Activated naive CD8-positive, alpha-beta T cell treated with anti-CD3 and anti-CD28 coated beads for 36 hours (primary cell): ENCODE measurements at places on chromosomes 11 and 22.
A peak's percentile ranks its signal among the peaks of the same experiment; 100 is the strongest.

DNA sequence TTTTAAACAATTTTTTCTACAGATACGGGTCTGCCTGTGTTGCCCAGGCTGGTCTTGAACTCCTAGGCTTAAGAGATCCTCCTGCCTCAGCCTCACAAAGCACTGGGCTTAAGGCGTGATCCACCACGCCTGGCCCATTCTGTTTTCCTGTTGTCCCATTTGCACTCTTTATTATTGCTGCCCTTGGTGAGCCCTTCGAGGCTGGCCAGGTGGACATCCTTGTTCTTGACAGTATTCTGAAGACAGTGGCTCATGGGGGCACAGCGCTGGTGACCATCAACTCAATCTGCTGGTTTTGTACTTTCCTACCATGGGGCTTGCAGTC lies 35.6 kb downstream of the TBC1D22A start:
- no peak for DNase-seq

DNA sequence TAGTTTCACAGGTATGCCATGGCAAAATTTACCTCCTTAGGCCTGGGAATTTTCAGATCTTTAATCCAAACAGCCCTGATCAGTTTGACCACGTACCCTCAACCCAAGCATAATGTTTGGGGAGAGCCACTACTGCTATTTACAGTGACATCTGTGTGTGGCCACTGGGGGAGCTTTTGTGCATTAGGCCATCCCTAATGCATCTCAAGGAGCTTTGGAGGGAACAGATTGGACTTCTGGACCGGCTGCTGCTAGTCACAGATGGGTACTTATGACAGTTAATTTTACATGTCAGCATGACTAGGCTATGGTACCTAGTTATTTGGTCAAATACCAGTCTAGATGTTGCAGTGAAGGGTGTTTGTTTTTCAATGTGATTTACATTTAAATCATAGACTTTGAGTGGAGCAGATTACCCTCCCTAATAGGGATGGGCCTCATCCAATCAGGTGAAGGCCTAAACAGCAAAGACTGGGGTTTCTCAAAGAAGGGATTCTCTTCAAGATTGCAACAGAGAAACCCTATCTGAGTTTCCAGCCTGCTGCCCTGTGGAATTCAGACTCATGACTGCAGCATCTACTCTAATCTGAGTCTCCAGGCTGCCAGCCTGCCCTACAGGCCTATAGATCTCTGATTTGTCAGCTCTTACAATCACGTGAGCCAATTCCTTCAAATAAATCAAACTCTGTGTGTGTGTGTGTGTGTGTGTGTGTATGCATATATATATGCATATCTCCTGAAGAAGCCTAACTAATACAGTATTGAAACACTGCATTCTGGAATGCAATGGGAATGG lies 38.0 kb upstream of the GALNT18 start:
- DNase-seq: no peak

DNA sequence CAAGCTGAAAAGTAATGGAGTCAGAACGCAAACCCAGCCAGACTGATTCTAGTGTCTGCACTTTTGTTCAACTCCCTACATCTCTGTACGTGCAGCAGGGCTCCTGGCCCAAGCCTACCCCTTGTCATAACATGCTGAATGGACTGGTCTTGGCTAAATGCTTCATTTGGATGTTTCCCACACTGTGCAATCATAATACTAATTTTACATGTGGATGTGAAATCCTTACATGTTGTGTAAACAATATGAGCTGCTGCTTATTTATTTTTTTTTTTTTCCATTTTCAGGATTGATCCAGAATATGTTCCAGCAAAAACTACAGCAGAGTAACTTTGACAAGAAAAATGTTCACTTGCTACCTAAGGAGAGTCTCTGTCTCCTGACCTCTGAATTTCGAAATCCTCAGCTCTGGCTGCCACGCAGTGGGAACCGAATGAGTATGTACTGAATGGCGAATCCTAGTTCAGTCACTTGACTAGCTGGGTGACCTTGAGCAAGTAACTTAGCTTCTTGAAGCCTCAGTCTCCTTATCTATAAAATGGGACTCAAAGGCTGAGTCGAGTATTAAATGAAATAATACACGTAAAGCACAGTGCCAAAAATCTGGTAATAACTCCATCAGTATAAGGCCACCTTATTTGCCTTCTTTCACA lies 133.4 kb downstream of the EHF start:
- no peak for DNase-seq

DNA sequence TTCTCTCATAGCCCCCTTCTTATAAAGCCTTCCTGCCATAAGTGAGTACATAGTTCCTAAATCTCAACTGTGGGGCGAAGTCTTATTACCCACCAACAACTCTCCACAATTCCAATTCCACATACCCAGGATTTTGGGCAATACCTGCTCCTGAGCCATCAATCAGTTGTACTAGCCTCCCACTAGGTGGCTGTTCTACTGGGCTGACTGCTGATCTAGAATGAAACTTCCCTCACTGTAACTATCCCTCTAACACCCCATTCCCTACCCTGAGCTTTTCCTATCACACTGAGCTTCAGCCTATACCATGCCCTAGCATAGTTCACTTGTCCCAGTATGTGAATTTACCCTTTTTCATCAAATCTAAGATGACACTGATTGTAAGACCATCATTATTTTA lies 52.5 kb downstream of the RRAS2 start:
- DNase-seq: no peak

GRCh38 chr11:44066732-44067141 lies 667 bp downstream of the ACCS start:
- DNase-seq: no peak

DNA sequence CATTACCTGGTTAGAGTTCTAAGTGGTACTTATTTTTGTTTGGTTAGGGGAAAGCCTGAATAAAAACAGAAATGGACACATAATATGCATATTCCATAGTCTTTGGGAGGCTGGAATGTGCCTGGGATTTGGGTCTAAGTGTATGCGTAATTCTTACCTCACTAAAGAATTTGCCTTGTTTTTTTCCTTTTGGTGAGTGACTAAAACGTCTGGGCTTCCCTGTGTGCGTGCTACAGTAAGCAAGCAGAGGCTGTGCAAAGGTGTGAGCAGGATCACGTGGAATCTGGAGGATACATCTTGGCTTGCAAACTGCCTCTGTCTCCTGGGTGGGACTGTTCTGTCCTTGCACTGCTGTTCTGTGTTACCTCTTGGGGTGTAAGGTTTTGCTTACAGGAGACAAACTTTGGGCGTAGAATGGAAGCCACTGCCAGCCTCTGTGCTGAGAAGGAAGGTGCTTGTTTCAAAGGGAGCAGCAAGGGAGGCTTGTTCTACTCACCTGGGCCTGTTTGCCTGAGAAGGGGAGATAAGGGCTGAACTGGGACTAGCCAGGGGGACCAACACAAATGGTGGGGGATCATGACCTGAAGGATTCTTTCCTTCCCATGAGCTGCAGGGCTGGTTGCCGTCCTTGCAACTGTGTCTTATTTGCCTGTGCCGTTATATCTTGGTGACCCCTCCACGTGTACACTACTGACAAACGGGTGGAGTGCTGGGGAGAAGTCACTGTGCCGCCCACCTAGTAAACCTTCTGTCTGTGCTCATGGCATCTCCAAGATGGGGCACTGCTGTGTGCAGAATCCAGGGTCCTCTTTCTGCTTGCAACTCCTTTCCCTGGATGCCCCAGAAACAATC lies 4.5 kb downstream of the NEAT1 start:
- peak; percentile 42 for DNase-seq

GRCh38 chr11:115895594-115895993 lies 391.4 kb upstream of the CADM1 start:
- no peak for DNase-seq

DNA sequence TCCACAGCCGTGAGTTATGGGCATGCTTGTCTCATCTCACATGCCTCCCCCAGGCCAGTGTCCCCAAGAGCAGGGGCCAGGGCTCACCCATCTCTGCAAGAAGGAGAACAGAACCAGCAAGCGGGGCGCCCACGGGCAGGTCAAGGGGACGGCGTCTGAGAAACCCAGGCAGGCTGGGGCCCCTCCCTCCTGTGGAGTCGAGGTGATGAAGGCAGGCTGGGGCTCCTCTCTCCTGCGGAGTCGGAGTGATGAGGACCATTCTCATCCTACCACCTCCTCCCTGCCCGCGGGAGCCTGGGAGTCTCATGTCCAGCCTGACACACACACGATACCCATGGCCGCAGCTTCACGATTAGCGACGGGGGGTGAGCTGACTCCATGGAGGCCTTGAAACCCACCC lies 141.9 kb downstream of the CTTN start:
- DNase-seq: no peak

- DNase-seq: no peak
These were observed 21.8 kb upstream of the ABCC8 start for GRCh38 chr11:17498475-17498874.

DNA sequence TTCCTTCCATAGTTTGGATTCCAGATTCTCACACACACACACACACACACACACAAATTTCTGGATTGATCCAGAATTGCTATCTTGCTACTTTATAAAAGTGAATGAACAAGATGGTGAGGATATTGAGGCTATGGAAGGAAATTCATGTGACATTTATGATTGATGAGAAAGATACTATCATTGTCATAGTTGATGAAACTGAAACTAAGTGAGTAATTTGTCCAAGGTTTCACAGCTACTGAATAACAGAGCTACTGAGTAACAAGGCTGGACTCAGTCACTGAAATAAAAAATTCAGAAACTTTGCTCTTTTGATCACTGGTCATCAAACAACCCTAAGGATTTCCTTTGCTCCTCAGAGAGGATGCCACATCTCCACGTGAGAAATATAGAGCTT lies 16.2 kb downstream of the OR5D16 start:
- DNase-seq: no peak

- no peak for DNase-seq
These were observed 50.3 kb upstream of the MYEOV start for GRCh38 chr11:69243496-69244200.
